ENCODE measurements at places on chromosomes 11 and 22.

DNA sequence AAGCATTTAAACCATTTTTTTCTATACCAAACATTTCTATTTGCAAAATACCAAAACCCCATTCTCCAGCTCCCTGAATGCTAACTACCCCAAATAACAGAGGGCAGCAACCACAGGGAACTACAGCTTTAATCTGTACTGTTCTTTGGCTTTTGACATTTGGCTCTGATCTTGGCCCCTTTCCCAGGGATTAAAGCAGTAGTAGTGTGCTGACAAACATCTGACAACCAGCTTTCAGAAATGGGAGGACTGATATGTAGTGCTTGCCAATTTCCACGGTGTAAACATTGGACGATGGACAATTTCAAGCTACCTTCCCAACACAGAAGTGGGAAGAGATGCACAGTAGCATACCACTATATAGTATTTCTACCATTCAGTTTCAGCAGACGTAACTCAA, 88.4 kb upstream of the TEAD1 start:
- no peak for DNase-seq

DNA sequence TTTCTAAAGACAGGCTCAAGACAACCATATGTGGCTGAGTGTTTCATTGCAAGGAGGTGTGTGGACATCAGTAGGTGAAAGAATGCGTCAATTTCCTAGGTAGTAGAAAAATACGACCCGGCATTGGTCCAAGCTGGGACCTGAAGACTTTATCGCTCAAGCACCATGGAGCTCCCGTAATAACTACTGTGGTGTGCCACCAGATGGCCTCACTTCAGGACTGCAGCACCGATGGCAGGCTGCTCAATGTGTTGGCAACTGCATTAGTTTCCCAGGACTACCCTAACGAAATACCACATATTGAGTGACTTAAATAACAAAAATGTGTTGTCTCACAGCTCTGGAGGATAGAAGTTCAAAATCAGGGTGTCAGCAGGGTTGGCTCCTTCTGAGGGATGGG, 72.4 kb upstream of the FAT3 start:
- peak; percentile 0 for DNase-seq

DNA sequence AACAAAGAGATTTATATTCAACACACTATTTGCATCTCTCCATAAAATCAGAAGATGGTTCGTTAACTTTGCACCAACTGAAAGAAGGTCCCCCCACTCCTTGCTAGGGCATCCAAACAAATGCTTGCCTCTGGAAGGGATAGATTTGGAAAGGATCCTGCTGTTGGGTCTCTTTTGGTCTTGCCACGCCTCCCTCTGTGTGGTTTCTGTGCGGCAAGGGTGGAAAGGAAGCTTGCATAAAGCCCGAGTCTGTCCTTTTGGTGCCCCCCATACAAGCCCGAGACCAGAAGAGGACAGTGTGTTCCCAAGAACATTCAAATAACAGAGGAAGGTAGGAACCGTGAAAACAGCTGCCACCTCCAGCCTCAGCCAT, 15.1 kb downstream of the SCGB1A1 start:
- DNase-seq, result peak; percentile 73

DNA sequence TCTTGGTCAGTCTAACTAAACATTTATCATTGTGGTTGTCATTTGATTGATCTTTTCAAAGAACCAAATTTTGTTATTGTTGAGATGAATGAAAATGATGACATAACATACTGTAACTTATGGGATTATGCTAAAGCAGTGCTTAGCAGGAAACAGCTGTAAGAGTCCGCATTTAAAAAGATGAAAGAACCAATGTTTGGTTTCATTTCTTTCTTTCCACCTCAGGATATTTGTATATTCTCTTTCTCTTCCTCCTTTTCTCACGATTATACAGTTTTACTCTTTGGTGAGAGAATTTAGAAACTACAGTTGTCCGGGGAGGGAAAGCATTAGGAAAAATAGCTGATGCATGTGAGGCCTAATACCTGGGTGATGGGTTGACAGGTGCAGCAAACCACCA, 23.1 kb downstream of the PIH1D2 start:
- no peak for DNase-seq

GRCh38 chr22:32837142-32837541, 35.6 kb downstream of the TIMP3 start:
- no peak for DNase-seq

- no peak for DNase-seq
Observed at GRCh38 chr11:46417711-46418110, 26.1 kb upstream of the CHRM4 start.

GRCh38 chr11:23311986-23312940, 452.0 kb upstream of the CCDC179 start:
- DNase-seq, result no peak

DNA sequence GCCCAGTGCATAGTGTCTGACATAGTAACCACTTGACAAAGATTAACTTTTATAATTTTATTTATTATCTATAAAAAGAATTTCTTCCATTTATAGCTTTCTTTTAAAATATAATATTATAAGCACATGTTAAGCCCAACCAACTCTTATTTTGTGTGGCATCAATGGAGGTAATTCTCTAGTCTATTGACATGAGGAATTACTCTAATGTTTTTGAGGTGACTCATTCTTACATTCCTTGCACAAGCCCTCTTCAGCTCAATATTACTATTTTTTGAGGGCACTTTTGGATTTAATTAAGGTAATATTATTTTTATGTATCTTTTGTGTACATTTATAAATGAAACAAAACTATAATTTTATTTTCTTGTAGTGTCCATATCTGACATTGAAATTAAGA, 59.6 kb downstream of the AASDHPPT start:
- no peak for DNase-seq

GRCh38 chr11:42727879-42728278, 583.9 kb upstream of the API5 start:
- no peak for DNase-seq
